ENCODE measurements at places on chromosomes 6 and 20.

DNA sequence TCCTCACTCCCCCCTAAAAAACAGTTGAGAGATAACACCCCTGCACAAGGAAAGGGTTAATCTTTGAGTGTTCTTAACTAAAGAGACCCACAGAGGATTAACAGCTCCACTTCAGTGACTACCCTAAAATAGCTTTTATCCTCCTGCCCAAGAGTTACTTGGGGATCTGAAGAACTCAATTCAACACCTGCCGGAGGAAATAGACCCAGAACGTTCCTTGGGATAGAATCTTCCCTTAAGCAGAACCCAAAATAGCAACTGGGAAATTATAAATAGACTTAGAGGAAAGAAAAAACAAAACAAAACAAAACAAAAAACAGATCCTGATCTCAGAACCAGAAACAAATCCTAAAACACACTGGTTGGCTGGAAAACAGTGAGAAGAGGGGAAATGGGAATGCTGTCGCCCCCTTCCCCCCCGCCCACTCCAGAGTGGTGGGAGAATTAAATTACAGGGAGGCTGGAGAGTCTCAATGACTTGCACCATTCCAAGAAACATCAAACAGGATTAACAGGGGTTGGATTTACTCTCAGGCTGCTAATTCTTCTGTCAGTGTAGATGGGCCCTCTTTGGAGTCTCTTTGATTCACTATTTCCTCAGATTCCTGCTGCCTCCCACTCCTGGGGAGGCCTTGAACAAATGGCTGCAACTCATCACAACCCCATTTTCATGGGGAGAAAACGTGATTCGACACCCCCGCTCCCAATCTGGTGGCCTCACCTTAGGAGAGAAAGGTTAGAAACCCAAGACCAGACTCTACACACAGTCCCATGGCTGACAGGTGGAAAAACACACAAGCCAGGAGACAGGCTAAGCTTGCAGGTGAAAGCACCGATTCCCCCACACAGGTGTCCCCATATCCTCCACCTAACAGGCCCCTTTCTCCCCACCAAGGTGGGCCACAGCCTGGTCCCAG lies 1.4 kb downstream of the PLAGL2 start:
- no peak for DNase-seq

- no peak for DNase-seq
These were observed 30.6 kb upstream of the PHACTR2 start for GRCh38 chr6:143647191-143647590.

GRCh38 chr20:5974531-5974930 lies 24.1 kb downstream of the MCM8 start:
- no peak for DNase-seq

DNA sequence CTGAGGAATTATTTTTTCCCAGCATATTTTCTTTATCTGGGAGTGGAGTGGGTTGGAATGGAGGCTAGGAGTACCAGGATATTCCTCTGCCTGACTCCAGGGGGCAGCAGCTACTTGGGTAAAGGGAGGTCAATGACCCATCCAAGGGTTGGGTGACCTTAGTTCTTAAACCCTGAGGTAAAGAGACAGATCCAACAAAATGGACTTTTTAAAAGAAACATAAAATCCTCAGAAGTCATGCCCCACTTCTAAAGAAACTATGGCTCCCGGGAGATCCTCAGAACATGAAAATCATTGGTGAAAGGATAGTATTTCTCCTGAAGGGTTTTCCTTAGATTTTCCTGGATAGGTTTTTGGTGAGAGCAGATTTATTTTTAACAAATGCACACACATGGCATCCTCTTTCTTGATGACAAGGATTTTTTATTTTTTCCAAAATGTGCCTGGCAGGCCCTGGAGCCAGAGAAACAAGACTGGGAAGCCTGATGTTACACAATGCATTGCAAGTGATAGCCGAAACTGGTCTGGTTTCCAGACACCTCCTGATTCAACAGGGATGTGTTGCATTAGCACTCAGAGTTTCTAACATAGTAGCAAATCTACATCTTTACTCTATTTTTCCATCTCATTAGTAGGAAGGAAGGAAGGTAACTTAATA lies 240.9 kb upstream of the BTBD3 start:
- peak; percentile 27 for DNase-seq

Measured in mammary epithelial cell (primary cell).